ENCODE measurements at places on chromosomes 7 and 10.
A peak's percentile ranks its signal among the peaks of the same experiment; 100 is the strongest.

GRCh38 chr10:96995851-96996250 lies 163.8 kb downstream of the LCOR start:
- no peak for DNase-seq

- no peak for DNase-seq
These were observed 43.7 kb downstream of the JAZF1 start for GRCh38 chr7:28136885-28137284.

DNA sequence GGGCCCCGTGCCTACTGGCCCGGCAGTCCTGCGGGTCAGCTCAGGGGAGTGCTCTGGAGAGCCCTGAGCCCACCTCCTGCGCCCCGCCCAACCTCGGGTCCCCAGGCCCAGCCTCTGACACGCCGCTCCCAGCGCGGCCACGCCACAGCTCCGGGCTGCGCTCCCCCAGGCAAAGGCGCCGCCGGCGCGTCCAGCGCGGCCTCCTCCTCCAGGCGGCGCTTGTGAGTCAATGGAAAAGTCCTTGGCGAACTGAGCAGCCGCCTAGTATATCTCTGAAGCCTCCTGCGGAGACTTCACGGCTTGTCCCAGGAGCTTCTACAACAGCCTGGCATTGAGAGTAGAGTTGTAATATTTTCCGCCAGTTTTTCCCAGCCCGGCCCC lies 29.5 kb upstream of the BMS1 start:
- peak; percentile 72 for DNase-seq

DNA sequence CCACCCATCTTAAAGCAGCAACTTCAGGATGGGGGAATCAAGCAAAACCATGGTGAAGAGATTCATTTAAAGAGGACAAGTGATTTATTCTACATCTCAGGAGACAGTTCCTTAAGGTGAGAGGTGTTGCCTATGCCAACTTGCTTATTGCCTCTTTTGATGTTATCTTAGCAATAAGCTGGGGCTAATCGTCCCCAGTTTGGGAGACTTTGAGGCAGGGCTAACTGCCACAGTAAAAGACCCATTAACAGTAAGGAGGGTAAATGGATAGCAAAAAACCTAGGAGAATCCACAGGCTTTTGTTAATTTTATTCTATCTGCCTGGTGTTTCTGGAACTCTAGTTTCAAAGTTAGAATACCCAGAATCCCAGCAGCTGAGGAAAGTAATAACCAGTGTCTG lies 22.1 kb upstream of the HERPUD2 start:
- no peak for DNase-seq

- DNase-seq: no peak
These were observed 9.6 kb downstream of the PDLIM1 start for GRCh38 chr10:95281206-95281605.

- no peak for DNase-seq
These were observed 112.1 kb downstream of the CUL2 start for GRCh38 chr10:34978080-34978479.

- no peak for DNase-seq
These were observed 290.7 kb upstream of the KIAA1217 start for GRCh38 chr10:23918090-23918723.

DNA sequence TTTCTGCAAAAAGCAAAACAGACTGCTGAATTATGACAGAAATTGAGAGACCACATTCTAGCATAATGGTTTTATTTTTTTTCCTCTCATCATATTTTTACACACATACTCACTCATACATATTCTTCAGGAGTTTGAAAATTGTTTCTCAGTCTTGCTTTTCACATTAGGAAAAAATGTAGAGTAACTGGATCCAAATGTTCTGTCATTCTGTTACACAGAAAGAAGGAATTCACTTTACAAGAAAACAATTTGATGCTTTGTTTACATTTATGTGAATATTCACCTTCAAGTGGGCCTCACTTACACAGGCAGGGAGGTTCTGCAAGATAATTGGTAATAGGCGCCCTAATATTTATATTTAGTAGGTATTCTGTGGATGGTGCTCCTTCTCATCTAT lies 82.0 kb downstream of the ARL4A start:
- no peak for DNase-seq

DNA sequence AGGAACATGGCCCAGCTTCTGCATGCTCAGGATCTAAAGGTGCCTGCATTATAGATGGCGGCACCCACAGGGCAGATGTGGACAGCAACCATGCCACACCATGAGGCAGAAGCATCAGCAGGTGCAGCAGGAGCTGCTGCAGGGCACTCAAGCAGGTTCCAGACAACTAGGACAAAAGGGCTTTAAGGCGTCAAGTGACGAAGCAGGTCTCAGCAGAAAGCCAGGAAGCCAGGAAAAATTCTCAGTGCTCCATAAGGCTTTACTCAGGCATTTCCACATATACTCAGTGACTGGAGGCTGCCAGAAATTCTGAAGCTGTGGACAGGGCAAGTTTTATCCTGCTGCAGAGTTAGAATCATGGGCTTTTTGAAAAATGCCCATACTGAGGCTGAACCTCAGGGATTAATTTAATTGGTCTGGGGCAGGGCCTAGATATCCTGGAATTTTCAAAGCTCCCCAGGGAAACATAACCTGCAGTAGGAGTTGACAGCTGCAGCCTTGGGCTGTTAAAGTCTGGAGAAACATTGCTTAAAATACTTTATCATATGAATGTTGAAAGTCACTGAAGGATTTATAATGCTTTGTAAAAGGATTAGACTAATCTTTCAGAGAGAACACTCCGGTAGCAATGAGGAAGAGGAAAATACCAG lies 68.1 kb upstream of the RNF148 start:
- no peak for DNase-seq

DNA sequence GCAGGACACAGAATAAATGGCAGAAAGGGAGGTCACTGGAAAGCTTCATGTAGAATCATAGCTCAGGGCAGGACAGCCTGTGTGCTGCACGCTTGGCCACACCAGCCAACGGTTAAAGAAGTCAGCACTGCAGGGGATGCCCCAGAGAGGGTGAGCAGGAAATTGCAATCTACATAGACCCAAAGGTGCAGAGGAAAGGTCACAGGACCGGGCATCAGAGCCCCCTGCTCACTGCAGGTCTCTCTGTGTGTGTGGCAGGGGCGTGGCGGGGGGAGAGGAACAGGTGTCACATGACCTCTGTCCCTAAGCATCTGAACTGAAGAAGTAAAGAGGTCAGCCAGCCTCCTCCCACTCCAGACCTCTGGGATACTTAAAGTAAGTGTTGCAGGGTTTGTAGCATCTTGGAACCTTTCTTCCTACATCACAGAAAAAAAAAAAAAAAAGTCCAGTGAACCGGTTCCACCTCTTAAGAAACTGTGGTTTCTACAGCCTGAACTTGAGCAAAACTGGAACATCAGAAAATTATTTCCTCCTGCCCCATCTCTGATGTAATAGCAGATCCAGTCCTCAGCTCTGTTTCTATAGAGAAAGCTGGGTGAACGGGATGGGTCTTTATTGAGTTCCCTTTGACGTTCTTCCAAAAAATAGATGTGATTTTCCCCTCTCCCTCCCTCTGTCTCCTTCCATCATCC lies 64.3 kb downstream of the RGS10 start:
- DNase-seq: no peak

- peak; percentile 54 for DNase-seq
These were observed 187.9 kb downstream of the BICC1 start for GRCh38 chr10:58700591-58700990.

DNA sequence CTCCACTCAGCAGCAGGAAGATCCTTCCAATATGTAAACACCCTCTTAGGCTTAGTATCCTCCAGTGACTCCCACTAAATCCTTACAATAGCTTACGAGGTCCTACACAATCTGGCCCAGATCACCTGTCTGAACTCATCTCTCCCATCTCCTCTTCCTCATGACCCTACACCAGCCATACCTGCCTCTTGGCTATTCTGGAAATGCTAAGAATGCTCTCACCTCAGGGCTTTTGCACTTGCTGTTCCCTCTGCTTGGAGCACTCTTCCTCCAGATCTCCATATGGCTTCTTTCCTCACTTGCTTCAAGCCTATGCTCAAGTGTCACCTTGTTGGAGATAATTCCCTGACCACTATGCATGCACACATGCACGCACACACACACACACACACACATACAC lies 50.8 kb upstream of the FRMD4A start:
- no peak for DNase-seq

DNA sequence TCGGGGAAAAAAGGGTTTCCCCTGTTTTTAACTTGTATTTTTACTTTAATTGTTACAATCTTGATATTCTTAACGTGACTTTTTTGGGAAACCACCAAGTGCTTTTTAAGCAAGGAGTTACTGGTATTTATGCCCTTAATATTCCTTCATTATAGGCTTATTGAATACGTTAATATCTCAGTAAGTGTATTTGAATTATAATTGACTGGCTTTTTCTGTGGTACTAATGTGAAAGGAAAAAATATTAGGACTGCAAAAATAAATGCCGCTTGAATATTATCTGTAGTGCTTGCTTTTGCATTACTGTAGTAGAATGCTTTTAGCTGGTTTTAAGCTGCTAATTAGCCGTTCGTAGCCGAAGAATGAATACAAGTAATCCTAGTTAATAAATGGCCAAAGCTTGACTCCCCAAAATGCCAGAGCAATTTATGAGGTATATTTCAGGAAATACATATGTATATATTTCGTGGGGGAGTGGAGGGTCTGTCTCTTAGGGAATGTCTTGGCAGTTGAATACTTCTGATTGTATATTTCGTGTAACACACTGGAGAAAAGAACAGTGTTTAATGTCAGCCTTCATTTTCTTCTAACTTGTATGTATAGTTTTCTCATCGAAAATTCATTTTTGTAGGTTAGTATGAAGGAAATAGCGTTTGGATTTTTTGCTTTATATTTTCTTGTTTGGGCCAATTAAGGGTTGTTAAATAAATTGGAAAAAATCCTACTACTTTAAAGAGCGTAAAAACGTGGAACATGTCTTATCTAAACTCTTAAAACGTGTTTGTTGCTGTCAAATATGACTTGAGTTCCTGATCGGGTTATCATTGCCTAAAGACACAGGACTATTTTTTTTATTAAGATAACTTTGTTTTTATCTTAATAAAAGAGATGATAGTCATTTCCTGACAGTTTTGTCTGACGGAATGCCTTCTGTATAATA lies 1.5 kb downstream of the PDCD4 start:
- no peak for DNase-seq

- DNase-seq: no peak
These were observed 2.4 kb upstream of the AIFM2 start for GRCh38 chr10:70135046-70135445.

GRCh38 chr10:103651783-103652476 lies 158.4 kb downstream of the NEURL1 start:
- no peak for DNase-seq

DNA sequence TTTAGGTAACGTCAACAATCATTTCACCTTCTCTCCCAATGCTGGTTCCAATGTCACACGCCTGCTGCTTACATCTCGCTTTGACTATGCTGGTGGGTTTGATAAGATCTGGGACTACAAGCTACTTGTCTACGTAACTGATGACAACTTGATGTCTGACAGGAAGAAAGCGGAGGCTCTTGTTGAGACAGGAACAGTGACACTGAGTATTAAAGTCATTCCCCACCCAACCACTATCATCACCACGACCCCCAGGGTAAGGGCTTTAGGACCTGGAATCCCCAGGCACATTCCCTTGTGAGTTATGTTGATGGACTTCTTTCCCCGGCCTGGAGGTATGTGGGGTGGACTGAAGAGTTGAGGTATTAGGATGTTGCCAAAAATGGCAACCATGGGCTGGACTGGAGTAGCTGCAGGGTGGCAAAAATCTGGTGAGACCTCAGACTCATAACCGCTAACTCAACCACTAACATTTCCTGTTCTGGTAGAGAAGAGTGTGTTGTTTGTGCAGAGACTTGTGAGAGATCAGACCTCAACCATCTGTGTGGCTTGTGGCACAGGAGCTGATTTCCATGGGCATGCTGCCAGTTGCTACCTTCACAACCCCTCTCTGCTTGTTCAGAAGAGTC lies 59.2 kb downstream of the CDHR3 start:
- DNase-seq: no peak

GRCh38 chr10:69800109-69800508 lies 1.6 kb upstream of the COL13A1 start:
- peak; percentile 57 for DNase-seq

- DNase-seq: peak; percentile 87
These were observed 16.7 kb downstream of the TMEM120A start for GRCh38 chr7:75977743-75978142.

- no peak for DNase-seq
These were observed 40.3 kb upstream of the LRRC17 start for GRCh38 chr7:102872460-102872859.

DNA sequence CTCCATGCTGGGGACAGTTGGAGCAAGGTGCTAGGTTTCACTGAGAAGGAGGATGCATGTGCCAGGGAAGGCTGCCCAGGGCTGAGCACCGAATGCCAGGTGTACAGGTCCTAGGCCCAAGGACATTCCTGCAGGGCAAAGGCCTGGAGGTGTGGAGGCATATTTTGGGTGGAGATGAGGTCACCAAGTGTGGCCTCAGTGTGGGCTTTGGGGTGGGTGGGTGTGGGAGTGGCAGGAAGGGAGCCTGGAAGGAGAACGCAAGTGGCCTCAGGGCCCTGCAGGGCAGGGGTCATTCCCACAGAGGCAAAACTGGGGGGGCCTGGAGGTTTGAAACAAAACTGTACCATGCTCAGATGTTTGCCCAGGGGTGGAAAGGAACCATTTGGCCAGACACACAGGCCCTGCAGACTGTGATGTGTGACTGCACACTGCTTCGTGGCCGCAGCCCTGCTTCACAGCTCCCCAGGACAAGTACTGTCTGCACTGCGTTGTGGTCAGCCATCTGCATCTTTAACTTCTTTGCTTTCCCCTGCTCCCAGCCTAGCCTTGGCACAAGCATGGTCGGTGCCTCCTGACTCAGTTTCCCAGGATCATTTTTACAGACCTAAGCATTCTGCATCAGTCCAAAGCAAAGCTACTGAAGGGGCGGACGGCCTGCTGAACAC lies 5.1 kb downstream of the PLPP4 start:
- DNase-seq: no peak

- DNase-seq: no peak
These were observed 100.5 kb downstream of the FGFR2 start for GRCh38 chr10:121497513-121498470.

GRCh38 chr7:150420987-150421674 lies 29.3 kb upstream of the GIMAP8 start:
- DNase-seq: peak; percentile 79

DNA sequence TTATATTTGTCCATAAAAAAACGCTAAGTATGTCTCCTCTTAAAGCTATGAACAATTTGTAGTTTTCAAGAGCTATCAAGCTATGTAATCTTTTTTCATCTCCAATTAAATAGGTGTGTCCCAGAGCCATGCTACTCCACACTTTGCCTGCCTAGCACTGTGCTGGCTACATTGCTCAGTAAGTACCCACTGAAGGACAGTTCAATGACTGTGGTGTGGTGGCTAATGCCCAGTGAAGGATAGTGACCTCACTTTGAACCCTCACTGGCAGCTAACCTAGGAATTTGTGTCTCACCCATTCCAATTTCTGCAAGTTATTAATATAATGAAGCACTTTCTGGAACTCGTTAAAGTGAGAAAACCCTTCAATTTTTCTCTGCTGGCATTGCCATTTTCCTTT lies 14.4 kb upstream of the TRUB1 start:
- DNase-seq: no peak

GRCh38 chr7:83270407-83270806 lies 107.7 kb upstream of the PCLO start:
- no peak for DNase-seq

GRCh38 chr7:78770422-78771410 lies 682.8 kb downstream of the MAGI2 start:
- DNase-seq: peak; percentile 31

- no peak for DNase-seq
These were observed 26.3 kb downstream of the IPMK start for GRCh38 chr10:58241346-58241745.
